ENCODE measurements at places on chromosomes 1 and 21.

DNA sequence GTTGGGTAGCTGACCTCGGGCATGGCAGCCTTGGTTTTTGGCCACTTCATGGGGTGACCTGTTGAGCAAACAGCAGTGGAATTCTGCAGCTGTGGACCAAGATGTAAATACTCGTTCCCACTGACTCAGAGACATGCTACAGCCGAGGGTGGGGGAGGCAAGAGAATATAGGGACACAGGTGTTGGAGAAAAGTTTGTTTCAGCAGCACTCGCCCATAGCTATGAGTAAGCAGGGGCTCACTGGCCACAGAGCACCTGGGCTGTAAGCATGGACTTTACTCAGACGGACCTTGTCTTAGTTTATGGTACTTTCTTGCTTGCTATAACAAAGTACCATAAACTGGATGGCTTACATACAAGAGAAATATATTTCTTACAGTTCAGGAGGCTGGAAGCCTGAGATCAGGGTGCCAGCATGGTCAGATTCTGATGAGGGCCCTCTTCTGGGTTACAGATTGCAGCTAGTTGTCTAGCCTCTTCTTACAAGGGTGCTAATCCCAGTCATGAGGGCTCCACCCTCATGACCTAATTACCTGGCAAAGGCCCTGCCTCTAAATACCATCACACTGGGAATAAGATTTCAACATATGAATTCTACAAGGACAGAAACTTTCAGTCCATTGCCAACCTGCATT, 437.2 kb upstream of the DAB1 start:
- DNase-seq, result no peak

- DNase-seq, result no peak
Measured at GRCh38 chr1:60541831-60542532, 468.4 kb upstream of the C1orf87 start.

GRCh38 chr1:220685879-220686278, 4.3 kb upstream of the C1orf115 start:
- DNase-seq, result no peak

GRCh38 chr21:41801321-41802197, 34.7 kb upstream of the RIPK4 start:
- no peak for DNase-seq

DNA sequence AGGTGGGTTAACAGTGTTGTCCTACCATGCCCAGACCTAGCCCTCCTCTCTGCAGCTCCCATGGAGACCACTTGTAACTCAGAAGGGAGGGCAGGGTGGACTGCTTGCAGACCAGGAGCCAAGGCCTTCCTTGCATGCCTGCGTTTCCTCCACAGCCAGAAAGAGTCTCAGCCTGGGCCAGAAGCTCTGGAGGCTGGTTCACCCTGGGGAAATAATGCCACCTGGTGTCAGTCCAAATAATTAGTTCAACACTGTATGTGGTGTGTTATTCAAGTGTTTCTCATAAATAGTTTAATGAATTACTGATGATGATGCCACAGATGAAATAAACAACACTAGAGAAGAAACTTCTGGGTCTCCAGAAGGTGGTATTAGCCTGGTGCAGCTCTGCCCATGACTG, 16.9 kb upstream of the VANGL1 start:
- DNase-seq, result no peak

DNA sequence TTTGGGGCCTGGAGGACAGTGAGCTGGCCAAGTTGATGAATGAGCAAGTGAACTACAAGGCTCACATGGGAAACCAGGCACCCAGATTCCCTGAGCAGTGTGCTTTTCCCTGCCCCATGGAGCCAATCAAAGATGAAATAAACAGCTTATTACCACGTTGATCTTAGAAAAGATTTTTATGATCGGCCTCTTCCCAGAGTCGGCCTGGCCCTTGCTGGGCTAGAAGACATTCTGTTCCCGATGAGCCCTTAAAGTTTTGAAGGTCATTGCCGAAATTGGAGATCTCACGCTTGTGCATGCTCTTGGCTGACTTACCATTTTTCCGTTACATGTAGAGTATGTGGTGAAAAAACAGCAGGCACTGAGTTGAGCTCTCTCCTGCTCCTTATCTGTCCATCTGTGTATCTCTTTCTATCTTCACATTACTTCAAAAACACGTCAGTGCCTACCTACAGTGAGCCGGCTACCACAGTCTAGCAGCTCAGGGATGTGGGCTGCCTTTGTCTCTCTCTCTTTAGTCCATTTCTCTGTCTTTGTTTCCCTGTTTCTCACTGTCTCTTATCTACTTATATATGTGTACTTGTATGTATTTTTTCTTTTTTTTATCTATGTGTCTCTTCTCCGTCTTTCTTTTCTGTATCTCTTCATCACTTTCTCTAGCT, 248.8 kb upstream of the USP24 start:
- DNase-seq, result no peak

DNA sequence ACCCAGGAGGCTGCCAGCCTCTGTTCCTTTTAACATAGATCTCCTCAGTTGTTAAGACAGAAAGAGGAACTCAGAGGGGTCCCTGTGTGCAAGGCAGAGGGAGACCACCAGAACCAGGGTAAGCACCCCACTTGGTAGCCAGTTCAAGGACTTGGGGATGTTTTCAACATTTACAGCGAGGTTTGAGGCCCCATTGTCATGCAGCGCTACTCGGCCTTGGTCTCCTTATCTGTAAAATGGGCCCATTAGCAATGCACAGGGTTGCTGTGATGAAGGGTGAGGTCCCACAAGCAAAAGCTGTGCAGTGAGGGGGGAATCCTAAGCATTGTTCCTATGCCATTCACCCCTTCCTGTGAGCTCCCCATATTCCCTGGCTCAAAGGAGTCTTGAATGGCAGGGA, 4.2 kb downstream of the SIM2 start:
- no peak for DNase-seq

DNA sequence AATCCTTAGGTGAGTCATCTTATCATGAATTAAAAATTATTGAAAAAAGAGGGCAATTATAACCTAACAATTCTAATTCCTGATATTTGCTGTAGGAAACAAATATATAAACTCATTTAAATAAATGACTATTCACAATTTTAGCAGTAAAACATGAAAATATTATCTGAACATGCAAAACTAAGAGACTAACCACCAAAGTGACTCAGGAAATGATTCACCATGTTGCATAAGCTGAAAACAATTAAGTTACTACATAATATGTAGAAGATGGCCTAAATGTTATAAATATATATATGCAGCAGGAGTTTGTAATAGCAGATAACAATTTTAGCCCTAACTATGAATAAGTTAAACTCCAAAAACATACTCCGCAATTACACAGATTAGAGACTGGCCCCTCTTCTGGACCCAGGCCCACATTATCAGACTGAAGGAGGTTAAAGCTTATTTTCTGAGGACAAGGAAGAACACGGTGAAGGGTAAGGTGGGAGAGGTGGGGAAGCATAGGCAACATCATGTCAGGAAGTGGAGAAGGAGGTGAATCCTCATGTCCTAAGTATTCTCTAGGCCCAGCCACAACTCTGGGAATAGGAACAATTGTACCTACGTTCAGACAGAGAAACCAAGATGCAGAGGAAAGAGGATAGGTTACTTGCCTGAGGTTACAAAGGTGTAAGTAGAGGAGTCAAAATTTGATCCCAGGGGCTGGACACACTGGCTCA, 15.6 kb upstream of the AIM2 start:
- DNase-seq, result no peak

DNA sequence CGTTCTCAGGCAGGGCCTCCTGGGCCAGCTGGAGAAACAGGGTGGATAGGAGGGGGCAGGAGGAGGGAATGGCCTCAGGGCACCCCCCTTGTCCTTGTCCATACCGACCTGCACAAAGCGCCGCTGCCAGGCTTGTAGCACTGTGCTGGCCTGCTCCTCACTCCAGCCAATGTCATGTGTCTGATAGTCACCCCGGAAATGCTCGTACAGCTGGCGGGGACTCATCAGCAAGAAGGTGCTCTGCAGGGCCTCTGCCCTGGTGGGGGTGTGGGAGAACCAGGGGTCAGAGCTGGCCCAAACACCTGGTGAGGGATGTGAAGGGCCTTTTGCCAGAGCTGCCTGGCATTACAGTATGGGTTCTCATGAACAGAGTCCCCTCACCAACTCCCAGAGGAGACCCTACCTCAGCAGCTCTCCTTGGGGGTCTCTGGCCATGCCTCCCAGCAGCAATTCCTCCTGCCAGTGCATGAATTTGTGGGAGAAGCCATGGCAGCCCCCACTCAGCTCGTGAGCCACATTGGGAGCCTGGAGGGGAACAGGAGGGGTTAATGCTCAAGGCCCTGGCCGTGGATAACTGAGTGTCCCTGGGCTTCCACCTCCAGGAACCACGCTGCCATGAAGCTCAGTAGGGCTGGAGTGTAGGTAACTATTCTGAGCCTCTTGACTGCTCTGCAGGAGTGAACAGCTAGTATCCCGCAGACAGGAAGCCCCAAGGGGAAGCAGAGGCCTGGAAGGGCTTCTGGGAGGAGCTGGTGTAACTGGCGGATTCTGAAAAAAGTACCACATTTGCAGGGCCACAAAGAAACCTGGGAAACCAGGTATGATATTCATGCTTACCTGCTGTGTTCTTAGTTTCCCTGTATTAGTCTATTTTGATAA, 13.3 kb downstream of the PTCH2 start:
- no peak for DNase-seq

GRCh38 chr1:166089804-166090203, 77.0 kb downstream of the FAM78B start:
- no peak for DNase-seq

DNA sequence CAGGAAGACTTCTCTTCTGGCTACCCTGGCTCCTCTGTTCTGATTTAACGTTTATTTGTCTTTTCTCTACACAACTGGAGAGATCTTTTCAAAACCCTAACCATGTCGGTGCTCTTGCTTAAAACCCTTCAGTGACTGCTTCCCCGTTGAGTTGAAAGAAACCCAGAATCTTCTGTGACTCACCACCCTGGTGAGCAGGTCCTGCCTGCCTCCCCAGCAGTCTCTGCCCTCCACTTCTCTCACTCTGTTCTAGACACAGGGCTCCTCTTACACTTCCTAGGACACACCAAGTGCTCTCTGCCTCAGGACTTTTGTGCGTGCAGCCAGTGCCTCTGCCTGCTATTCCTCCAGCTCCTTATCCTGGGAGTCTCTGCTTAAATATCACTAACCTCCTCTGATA, 131.4 kb downstream of the IER5 start:
- no peak for DNase-seq

GRCh38 chr1:108556499-108556898, 3.4 kb upstream of the EEIG2 start:
- DNase-seq, result no peak

GRCh38 chr1:52614671-52615070, 12.5 kb downstream of the GPX7 start:
- DNase-seq, result no peak

DNA sequence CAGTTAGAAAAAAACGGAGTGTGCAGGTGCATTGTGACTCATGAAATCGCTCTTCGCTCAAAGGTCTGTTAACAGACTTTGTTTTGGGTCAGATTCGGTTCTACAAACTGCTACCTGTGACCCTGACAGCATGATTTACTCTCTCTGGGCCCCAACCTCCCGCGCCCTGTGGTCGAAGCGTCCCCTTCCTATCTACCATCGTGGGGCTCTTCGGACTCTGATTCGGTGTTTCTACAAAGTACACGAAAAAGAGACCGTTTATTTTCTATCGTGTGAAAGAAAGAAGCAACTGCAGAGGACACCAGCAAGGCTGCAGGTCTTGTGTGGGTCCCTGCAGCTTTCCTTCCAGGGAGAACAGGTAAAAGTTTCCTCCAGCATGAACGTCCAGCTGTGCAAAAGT, 29.4 kb upstream of the SLC19A1 start:
- no peak for DNase-seq

DNA sequence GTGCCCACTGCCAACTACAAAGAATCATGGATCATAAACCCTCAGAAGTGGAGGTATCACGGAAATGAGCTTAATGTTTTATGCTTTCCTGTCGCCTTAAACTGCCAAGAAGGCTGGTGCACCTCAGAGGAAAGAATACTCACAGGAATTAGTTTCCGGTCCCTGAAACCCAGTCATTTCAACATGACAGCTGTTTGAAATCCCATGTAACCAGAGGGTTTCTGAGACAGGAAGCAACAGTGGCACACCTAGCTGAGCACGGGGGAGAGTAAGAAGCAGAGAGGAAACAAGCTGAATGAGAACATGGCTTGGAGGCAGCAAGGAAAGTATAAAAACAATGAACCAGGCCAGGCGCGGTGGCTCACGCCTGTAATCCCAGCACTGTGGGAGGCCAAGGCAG, 3.9 kb downstream of the JAK1 start:
- no peak for DNase-seq

GRCh38 chr1:59066236-59066635, 230.7 kb upstream of the FGGY start:
- DNase-seq, result no peak

DNA sequence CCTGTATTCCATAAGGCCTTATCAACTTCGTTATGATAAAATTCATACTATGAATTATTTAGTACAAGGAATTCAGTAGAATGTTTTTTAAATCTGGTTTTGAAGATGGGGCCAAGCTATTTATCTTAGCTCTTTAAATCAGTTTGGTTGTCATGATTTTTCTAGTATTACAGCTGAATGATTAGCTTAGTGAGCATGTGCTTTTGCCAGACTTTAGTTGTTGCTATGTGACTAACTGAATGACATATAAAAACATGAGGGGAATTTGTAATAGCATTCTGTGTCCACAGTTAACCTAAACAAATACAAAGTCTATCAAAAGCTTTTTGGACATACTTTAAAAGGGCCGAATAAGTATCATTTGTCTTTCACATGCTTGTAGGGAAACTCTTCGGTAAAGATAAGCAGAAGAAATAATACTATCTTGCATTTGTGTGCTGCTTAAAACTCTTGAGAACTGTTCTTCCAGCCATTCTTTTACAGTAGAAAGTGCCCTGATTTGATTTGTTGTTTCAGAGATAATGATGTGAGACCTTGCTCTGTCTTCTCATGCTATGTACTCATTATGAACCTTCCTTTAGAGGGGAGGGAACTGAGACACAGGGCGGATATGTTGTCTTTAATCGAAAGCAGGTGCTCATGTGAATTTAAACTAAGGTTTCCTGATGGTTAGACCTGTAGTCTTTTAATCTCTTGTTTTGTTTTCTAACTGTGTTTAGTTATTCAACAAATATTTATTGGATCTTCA, 18.8 kb downstream of the NEK7 start:
- DNase-seq, result no peak

DNA sequence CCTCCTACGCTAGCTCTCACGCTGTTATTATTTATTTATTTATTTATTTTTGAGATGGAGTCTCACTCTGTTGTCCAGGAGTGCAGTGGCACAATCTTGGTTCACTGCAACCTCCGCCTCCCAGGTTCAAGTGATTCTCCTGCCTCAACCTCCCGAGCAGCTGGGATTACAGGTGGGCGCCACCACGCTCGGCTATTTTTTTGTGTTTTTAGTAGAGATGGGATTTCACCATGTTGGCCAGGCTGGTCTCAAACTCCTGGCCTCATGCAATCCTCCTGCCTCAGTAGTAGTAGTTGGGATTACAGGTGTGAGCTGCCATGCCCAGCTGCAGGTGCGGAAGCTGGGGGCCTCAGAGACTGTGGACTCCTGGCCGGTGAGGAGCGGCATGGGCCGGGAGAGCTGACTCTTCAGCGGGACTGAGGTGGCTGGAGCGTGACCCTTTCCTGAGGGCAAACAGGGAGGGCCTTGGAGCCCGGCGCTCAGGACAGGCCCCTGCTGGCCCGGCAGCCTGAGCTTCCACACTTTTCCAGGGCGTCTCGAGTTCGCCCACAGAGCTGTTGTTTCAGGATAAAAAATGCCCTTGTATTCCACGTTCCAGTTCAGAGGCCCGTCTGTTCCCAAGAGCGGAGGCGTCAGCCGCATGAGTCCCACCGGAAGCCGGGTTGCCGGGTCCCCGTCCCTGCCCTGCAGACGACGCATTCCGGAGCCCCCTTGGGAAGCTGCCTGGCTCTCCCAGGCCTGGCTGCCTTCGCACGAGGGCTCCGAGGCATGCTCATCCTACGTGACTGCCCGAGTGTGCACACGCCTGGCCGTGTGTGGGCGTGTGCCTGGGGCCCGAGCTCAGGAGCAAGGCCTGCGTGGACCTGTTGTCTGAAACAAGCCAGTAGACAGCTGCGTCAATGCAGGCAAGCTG, 126.2 kb downstream of the SIK1 start:
- no peak for DNase-seq
